ENCODE measurements at places on chromosomes 7 and 10.

GRCh38 chr10:7251696-7252465 lies 159.0 kb downstream of the SFMBT2 start:
- no peak for DNase-seq

DNA sequence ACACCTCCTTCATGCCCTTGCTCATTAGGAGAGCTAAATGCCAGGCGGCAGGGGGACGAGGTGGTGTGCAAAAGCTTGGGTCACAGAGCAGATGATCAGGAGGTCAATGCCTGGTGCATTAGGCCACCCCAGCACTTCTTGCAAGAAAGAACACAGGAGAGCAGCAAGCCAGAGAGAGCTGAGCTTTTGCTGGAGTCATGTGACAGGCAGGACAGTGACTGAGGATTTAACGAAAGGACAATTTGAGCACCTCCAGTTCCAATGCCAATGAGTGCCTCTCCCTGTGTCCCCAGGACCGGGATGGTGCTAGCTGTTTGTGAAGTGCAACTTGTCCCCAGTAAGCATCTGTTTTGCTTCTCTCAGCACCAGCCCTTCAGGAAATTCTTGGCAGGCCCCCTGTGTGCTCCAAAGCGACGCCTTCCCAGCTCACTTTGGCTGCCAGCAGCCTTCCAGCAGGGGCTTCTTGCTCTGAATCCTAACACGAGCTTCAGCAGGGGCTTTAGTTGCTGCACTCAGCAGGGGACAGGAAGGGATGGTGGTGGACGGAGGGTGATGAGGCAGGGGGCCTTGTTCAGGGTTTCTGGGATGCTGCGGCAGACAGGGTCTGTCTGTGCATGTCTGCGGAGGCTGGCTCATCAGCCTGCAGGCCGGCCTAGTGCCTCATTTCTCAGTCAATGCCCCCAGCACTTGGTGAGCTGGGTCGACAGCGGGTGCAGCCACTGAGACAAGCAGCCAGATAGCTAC lies 368.1 kb downstream of the RPS24 start:
- no peak for DNase-seq

DNA sequence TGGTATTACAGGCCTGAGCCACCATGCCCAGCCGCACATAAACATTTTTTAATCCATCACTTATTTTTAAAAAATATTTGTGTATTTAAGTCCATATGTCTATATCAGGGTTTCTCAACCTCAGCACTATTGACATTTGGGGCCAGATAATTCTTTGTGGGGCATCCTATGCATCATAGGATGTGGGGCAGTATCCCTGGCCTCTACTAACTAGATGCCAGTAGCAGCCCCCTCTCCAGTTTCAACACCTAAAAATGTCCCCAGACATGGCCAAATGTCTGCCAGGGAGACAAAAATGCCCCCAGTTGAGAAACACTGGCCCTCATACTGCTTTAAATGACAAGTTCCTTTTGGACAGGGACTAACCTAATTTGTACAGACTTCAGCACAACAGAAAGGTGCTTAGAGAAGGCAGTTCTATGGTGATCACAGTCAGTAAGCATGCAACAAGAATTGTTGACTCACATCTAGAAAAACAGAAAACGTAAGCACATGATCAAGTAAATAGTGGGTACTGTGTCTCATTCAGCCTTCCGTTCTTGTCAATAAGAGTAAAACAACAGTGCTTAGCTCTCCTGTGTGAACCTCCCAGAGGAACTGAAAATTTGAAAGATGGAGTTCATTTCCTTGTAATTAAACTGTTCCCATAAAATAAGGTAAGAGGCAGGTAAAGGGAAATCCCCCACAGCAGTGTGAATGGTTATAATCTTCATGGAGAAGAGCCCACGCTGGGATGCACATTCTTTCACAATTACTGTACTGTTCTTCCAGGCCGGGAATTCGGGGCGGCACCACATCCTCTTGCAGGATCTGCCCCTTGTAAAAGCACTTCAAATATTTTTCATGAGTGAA lies 17.3 kb upstream of the ADRB1 start:
- DNase-seq, result peak; percentile 59

GRCh38 chr7:15685358-15686294 lies 857 bp downstream of the MEOX2 start:
- peak; percentile 27 for DNase-seq

DNA sequence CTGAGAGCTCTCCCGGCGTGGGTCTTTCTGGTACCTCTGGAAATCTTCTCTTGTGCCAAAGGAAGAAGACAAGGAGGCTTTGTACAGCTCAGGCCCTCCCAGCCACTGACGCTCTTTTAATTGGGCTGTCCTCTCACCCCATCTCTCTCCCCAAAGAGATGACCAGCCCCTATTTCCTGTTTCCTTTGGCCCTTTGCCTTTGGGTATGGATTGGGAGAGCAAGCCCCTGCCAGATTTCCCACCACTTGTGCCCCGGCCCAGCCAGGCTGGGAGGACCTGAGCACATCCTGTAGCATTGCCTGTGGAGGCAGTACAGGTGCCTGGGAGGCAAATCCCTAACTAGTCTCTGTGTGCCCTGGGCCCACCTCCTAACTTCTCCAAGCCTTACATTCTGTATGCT lies 5.7 kb upstream of the PLAC9 start:
- DNase-seq, result no peak

GRCh38 chr10:32139223-32140073 lies 83.2 kb upstream of the KIF5B start:
- DNase-seq, result peak; percentile 73

DNA sequence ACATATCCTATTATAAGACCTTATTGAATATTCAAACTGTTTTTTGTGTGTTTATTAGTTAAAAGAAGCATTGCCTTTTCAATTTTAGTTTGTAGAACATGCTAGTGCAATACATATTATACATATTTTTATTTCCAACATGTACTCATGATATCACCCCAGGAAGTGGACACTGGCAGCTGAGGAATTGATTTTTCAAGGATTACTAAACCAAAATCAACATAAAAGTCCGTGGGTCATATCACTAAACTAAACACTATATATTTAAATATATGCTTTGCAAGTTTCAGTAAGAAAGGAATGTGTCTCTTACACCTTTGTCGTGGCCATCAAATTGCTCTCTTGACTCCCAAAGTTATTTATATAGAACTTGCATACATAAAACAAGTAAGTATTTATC lies 185.2 kb downstream of the AGMO start:
- no peak for DNase-seq

Data from HS-27A (cell line).